Adrenal gland (tissue), 19 donors: ENCODE measurements at places on chromosomes 16 and 17.

DNA sequence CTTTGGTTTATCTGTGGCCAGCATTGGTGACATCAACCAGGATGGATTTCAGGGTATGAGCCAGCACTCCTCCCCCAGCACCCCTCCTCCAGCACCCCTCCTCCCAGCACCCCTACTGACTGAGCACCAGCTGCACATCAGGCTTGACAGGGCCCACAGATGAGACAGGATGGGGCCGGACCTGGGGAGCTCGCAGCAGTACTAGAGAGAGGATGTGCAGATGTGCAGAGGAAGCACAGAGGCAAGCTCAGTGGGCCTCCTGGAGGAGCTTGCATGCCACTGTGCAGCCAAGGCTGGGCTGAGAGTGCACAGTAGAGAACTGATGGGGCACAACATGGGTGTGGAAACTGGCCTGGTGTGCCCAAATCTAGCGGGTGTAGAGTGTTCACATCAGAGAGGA, 16.2 kb downstream of the ITGA3 start:
- peaks cover 8% of the 10 kb centered on the region for H3K4me1 ChIP-seq
- no peak for DNase-seq
- no peak overlapping the region for H3K27ac ChIP-seq
- no peaks in the 10 kb centered on the region for H3K27me3 ChIP-seq
- no peak overlapping the region for H3K4me3 ChIP-seq
- H3K36me3 ChIP-seq: no peaks in the 10 kb centered on the region

DNA sequence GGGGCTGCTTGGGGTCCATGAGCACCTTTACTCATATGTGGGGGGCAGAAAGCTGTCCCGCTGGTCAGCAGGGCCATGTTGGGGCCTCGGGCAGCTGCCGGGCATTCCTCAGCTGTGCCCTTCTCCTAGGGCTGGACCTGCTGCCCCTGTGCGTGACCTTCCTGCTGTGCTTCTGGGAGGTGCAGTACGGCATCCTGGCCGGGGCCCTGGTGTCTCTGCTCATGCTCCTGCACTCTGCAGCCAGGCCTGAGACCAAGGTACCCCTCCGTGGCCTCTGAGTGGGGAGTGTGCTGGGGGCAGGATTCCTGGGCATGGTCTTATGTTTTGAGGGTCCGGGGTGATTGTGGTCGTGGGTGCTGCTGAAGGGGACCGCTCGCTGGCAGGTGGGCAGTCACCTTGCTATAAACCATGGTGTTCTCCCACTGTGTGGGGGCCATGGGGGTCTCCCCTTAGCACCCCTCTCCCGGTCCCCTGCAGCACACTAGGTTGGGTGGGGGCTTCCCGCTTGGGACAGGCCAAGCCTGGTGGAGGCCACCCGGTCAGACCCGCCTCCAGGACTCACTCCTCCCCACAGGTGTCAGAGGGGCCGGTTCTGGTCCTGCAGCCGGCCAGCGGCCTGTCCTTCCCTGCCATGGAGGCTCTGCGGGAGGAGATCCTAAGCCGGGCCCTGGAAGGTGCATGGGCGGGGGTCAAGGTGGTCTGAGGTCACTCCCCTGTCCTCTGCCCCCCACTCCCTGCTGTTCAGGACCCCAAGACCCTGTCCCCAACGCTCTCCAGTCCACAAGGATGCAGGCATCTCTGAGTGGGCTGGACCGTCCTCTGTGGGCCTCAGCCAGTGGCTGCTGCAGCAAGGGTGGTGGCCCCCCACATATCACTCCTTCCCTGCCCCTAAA, 12.4 kb upstream of the RNF213 start:
- H3K27me3 ChIP-seq: no peaks in the 10 kb centered on the region
- H3K27ac ChIP-seq: no peak overlapping the region
- no peaks in the 10 kb centered on the region for H3K36me3 ChIP-seq
- no peak overlapping the region for H3K4me3 ChIP-seq
- H3K4me1 ChIP-seq: peaks cover 16% of the 10 kb centered on the region
- DNase-seq: no peak

DNA sequence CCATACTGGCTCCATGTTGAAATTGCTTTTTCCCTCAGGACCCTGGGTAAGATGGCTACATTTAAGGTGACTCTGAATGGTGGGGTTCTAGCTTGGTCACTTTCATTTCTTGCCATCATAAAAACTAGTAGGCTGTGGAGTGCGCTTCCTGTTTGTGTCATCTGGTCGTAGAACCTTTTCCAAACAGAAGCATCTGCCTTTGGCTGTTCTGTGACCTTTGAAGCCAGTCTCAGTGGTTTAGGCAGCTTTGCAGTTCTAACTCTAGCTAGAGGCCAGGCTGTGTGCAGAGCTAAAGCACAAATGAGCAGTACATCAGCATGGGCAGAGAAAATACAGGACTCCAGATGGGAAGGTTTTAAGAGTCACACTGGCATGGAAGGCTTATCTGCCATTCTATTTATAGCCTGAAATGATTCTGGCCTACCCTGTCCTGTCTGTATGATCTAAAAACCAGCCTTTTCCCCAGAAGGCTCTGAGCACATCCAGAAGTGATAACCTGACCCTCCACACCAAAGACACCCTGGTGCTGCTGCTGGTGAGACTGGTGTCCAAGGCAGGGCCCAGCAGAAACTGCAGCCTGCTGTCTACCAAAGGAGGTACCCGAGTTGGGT, 8.6 kb downstream of the ESRP2 start:
- H3K27ac ChIP-seq: no peak overlapping the region
- peaks cover 7% of the 10 kb centered on the region for H3K4me1 ChIP-seq
- H3K4me3 ChIP-seq: no peak overlapping the region
- no peaks in the 10 kb centered on the region for H3K36me3 ChIP-seq
- no peak for DNase-seq

GRCh38 chr17:51913491-51914205, 244.9 kb downstream of the CA10 start:
- H3K4me3 ChIP-seq: no peak overlapping the region
- H3K4me1 ChIP-seq: no peaks in the 10 kb centered on the region
- DNase-seq: no peak
- H3K27me3 ChIP-seq: peaks cover 4% of the 10 kb centered on the region
- no peaks in the 10 kb centered on the region for H3K36me3 ChIP-seq

GRCh38 chr17:50832864-50833381, 2.5 kb upstream of the WFIKKN2 start:
- no peak overlapping the region for H3K27ac ChIP-seq
- no peaks in the 10 kb centered on the region for H3K36me3 ChIP-seq
- no peaks in the 10 kb centered on the region for H3K4me1 ChIP-seq
- no peak overlapping the region for H3K4me3 ChIP-seq
- no peak for DNase-seq

- no peaks in the 10 kb centered on the region for H3K27me3 ChIP-seq
- no peak overlapping the region for H3K4me3 ChIP-seq
- DNase-seq: peak; percentile 37
- no peaks in the 10 kb centered on the region for H3K36me3 ChIP-seq
- H3K4me1 ChIP-seq: no peaks in the 10 kb centered on the region
These were observed 74.6 kb downstream of the KSR1 start for GRCh38 chr17:27530764-27531391.

- H3K36me3 ChIP-seq: no peaks in the 10 kb centered on the region
- H3K27ac ChIP-seq: no peak overlapping the region
- H3K4me1 ChIP-seq: no peaks in the 10 kb centered on the region
- DNase-seq: no peak
- H3K4me3 ChIP-seq: no peak overlapping the region
These were observed 696.8 kb upstream of the SOX9 start for GRCh38 chr17:71423871-71424546.

GRCh38 chr16:65044873-65045272, 77.0 kb downstream of the CDH11 start:
- no peak for DNase-seq
- no peaks in the 10 kb centered on the region for H3K36me3 ChIP-seq
- H3K4me3 ChIP-seq: no peak overlapping the region
- no peak overlapping the region for H3K27ac ChIP-seq
- no peaks in the 10 kb centered on the region for H3K27me3 ChIP-seq

- H3K4me1 ChIP-seq: no peaks in the 10 kb centered on the region
- no peak overlapping the region for H3K27ac ChIP-seq
- no peak for DNase-seq
- H3K4me3 ChIP-seq: no peak overlapping the region
- H3K27me3 ChIP-seq: no peaks in the 10 kb centered on the region
These were observed 56.7 kb upstream of the NKD1 start for GRCh38 chr16:50491516-50491915.
